ENCODE measurements at places on chromosomes 2 and 18.

DNA sequence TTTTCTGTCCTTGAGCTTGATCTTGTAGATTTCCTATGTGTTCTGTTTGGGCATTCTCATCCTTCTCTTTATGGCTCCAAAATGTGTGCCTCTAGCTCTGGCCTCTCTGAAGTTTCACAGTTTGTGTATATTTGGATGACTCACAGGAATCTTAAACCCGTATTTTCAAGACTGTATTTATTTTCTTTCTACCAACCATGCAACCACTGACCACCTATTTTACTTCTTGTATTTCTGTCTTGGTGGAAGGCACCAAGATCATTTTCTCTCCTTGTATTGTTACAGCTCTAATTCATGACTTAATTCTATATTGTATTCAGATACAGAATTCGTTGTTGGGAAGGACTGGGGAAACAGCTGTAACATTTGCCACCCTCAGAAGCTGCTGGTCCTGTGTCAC, 39.5 kb downstream of the ACSL3 start:
- DNase-seq, result no peak

DNA sequence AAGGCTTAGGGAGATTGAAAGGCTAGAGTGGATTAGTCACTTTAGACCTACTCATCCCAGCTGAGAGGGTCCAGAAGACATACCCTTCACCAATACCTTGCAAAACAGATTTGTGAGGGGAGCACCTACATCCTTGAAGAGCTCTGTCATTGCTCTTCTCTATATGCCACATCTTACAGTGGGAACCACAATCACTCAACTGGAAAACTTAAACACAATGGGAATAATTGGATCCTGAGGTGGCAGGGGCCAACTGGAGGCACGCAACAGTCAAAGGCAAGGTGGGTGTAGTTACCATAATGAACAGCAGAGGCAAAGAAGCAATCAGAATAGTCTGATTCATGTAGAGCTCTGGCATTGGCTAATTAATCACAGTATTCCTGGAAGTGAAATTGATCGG, 35.4 kb downstream of the PDE1A start:
- DNase-seq, result no peak

DNA sequence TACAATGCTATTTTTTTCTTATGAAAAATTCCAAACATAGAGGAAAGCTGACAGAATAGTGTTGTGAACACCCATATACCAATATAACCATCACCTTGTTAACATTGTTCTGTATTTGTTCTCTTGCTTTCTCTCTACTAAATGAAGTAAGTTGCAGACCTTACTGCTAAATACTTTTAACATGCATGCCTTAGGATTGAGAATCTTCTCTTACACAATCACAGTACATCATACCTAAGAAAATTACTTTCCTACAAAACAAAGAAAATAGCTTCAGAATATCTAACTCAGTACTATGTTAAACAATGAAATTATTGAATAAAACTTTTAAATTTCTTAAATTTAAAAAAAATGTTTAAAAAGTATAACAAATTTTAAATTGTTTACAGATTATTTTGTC, 136.5 kb downstream of the UBR3 start:
- DNase-seq, result no peak

DNA sequence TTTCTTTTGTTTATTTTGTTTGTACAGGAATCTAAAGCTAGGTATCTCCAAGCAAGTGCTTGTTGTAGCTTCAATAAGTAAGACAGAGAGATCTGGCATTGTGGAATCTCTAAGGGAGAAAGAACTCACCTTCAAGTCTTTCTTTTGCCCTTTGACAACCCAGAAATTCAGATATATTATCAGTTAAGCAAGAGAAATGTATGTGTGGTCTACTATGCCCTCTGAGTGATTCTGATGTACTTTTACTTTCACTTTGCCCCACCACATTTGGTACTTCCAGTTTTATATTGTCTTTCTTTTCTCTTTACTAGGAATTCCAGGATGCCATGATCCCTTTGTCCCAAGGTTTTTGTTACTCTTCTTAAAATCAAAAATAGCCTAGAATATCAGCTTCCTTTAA, 259.6 kb upstream of the PIK3C3 start:
- no peak for DNase-seq

DNA sequence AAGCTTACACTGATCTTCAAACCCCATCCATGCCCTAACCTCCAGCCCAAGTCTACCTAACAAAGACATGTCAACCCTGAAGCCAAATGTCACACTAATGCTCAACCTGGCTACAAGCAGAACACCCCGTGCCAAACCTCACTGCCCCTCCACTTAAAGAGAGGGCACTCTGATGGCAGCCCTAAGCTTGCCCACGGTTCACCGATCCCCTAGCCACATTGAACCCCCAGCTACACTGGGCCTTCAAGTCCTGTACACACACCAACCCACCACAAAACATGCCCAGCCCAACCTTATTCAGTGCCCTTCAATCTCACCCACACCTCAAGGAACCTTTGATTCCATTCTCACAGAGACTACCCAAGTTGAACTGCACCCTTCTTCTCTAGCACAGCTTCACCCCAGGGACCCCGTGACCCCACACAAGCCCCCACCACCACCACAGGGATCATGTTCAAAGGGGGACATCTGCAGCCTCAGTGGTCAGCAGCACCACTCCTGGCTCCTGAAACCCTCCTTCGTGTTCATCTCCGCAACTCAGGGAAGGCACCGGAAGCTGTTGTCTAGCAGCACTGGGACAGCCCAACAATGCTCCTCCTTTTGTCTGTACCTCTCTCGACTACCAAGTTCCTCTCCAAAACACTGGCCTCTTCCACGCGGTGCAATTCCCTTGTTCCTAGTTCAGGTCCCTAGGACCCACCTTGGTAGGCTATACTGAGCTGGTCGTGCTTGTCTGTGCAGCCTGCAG, 218.8 kb downstream of the CYP26B1 start:
- peak; percentile 15 for DNase-seq

- DNase-seq, result no peak
Measured at GRCh38 chr2:85930129-85931124, 41.6 kb upstream of the ST3GAL5 start.

GRCh38 chr2:112798979-112799975, 15.0 kb upstream of the IL1A start:
- DNase-seq, result peak; percentile 30

GRCh38 chr2:168146892-168147810, 100.2 kb downstream of the STK39 start:
- DNase-seq, result no peak

- DNase-seq, result no peak
Measured at GRCh38 chr2:225649274-225649673, 249.8 kb downstream of the NYAP2 start.

- no peak for DNase-seq
Measured at GRCh38 chr2:176325732-176326131, 56.5 kb downstream of the MTX2 start.

- no peak for DNase-seq
Measured at GRCh38 chr2:165064743-165065142, 109.4 kb upstream of the SLC38A11 start.

DNA sequence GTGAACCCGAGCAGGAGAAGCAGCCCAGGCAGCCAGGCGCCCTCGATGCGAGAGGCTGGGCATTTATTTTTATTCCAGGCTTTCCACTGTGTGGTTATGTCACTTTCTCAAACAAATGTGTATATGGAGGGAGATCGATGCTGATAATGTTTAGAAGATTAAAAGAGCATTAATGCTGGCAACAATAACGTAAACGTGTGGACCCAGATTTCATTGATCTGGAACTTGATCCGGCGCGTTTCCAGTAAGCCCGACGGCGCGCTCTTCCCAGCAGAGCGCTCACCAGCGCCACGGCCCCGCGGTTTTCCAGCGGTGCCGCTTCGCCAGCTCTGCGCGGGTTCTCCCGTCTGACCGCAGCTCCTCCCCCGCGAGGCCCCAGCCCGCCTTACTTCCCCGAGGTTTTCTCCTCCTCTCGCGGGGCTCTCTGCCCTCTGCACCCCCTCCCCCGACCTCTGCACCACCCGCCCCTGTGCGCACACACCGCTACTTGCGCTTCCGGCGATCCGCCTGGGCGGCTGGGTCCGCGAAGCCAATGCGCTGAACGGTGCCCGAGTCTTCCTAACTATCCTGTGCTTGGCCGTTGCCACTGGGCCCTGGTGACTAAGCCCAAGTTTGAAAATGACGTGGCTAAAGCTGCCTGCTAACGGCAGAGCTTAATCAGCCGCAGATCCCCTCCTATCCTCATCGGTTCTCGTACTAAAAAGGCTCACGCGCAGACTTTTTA, 6.1 kb downstream of the ONECUT2 start:
- peak; percentile 51 for DNase-seq

- DNase-seq, result no peak
Measured at GRCh38 chr18:24770311-24771024, 310.0 kb downstream of the HRH4 start.

DNA sequence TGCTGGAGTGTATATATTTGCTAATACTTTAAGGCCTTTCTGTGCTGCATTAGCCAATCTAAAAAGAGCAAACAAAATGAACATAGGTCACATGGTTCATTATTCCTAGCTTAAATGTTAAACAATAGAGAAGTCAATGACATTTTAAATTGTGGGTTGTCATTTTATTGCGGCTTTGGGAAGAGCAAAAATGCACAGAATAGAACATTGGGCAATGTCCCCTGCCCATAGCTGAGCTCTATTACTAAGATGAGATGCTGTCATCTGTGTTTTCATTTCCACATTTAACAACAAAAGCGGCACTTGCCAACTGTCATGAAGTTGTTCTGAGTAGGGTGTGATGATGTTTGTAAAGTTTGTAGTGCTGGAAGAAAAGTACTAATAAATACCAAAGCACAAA, 3.2 kb upstream of the VAPA start:
- no peak for DNase-seq

DNA sequence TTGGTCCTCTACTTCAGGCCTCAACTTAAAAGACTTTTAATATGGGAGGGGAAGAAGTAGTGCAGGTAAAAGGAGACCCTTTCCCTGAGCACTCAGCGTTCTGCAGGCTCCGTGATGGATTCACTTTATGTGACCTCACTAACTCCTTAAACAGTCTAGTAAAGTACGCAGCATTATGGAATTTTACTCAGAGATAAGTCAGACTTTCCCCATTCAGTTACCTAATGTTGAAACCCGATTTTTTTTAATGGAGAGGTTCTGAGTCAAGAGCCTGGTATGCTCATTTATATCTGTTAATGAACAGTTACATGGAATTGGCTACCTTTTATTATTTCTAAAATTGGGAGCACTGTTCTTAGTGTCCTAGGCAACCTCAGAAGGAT, 34.1 kb downstream of the RASGRP3 start:
- DNase-seq, result no peak

GRCh38 chr2:145220496-145220895, 700.6 kb upstream of the ZEB2 start:
- no peak for DNase-seq

DNA sequence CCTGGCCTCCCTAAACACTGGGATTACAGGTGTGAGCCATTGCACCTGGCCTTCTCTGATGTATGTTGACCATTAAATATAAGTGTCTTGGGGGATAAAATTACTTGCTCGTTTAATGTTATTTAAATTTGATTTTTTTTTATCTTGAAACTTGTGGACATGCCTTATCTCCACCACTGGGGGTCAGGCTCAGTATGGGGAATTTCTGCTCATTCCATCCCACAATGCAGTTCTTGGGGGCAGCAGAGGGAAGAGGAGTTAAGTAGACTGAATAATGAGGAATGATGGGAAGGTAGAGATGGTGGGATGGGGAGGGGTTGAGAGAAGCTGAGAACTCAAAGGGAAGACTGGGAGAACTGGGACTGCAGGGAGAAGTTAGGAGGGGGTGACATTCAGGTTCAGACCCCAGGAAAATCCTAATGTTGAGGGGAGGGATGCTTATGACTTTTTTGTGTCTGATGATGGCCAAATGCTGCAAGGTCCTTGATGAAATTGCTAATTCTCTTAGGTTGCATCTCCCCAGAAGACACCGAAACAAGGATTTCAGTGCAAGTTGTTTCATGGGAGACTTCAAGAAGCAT, 174.2 kb downstream of the MIB1 start:
- no peak for DNase-seq

DNA sequence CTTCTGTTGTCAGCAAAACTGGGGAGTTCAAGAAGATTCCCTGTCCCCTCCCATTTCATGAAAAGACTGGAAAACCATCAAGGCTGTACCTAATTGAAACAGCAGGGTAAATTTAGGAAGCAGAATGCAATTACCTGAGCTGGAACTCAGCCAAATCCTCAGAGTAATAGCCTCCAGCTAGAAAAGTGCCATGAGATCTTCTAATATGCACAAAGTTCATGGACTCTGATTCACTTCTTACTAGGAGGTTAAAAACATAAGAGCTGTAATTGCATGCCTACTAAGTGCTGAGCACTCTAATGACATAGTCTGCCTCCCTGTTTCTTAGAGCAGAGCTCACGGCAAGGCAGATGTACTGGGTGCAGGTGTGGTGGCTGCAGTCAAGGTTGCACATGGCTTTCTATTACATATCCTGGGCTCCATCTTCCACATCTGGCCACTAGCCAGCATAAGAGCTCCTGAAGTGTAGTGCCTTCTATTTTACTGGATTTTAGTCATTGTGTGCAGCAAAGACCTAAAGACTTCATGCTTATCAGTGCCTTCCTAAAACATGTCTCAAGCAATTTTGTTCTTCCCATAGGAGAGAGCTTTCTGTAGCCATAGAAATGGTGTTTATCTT, 341.7 kb downstream of the PTPRM start:
- no peak for DNase-seq

DNA sequence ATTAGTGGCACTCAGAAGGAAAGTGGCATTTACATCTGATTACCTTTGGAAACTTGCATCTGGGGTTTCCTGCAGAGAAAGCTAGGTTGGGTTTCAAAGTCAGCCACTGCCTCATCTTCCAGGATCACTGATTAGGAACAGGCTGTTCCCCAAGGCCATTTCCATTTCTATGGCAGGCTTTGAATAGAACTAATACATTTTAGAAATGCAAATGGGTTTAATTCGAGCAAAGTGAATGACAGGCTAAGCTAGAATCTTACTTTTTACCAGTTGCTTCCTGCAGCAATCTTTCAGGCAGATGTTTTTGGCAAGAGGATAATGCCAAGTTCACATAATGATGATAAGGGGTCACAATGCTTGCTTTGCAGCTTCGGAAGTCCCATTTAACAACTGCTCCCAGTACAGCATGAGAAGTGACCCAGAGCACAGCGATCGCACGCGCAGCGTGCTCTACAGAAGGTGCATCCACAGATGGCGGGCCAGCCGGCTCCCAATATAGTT, 336.7 kb downstream of the LPIN1 start:
- DNase-seq, result no peak

DNA sequence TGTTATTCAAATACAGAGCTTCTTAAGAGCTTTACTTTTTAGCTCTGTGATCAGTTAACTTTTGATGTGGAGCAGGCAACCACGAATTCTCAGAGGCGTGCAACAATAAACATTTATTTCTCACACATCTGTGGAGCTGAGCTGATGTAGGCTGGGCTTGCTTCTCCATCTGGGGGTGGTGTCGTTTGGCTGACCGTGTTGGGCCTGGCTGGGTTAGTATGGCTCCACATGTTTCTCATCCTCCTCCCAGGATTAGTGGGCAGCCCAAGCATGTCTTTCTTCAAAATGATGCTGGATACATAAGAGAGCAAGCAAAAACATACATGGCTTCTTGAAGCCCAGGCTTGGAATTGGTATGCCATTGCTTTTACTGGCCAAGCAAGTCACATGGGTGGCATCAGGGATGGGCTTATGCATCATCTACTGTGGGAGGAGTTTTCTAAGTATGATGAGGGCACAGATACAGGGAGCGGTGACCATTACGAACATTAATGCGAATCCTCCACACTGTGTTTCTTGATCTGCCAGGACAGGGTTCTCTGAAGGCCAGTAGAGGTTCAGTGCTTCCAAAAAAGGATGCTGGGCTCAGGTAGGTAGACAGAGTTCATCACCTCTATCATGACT, 157.0 kb upstream of the TNP1 start:
- no peak for DNase-seq

- no peak for DNase-seq
Measured at GRCh38 chr2:137966043-137966442, 1.8 kb downstream of the HNMT start.

Data from GM13976 (cell line).